ENCODE measurements at places on chromosomes 7 and 10.

- DNase-seq = no peak
Measured at GRCh38 chr7:33395340-33395739, 266.0 kb downstream of the BBS9 start.

GRCh38 chr7:117015258-117016184 lies 62.2 kb downstream of the ST7 start:
- DNase-seq = no peak

DNA sequence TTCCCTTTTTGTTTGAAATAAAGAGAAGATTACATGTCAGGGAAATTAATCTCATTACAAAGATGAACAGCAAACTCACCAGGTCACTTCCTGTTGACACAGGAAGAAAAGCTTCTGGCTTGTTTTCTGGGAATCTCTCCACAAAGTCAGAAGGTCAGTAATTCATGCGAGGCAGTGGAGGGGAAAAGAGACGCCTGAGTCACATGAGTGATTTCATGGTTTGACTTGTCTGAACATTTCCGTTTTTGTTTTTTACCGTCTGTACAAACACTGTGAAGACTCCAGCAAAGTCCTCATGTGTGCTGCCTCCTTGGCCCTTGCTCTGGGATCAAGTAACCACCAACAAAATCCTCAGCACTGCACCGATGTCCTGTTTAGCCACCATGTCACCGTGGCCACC lies 2.5 kb upstream of the HABP2 start:
- DNase-seq = no peak

- no peak for DNase-seq
Measured at GRCh38 chr7:129452589-129453231, 18.5 kb downstream of the STRIP2 start.

DNA sequence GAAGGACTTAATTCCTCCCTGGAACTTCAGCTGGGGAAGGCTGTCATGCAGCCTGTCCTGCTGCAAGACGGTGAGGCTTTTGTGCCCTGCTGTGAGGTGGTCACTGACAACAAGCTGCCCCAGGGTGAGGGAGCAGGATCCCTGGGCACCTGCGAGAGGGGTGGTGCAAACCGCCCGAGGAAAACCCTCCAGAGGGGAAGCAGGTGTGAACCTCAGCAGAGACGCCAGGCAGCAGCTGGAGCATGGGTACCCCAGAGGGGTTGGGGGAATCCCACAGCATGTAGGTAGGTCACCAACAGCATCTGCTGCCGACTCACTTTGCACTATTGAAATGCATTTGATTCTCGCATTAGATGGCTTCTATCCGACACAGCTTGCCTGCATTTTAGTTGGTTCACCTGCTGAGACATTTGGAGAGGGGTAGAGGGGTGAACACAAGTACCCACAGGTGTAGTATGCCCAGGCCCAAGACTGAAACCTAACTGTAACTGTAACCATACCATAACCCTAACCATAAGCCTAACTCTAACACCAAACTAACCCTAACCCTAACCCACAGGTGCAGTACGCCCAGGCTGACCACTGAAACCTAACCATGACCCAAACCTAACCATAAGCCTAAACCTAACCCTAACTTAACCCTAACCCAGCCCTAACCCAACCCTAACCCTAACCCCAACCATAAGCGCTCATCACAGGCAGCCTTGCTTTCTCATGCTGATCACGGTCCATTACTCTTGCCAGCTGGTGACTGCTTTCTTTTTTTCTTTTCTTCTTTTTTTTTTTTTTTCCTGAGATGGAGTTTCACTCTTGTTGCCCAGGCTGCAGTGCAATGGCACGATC lies 85.9 kb downstream of the ELFN1 start:
- no peak for DNase-seq

DNA sequence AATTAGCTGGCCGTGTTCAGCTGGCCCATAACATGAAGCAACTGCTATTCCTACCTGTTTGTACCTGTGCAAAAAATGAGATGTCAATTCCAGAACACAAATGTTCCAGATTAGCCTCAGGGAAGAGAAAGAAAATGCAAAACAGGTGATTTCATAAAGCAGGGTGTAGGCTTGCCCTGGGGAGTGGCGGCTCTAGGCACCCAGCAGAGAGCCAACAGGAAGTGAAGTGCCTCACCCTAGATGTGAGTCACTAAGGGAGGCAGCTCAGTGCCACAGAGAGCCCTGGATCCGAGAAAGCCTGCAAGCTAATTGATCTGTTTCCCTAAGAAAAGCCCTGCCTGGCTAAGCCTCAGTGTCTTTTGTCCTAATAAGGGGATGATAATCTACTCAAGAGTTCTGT lies 240.0 kb downstream of the ARHGAP21 start:
- no peak for DNase-seq

- no peak for DNase-seq
Measured at GRCh38 chr7:33591490-33591889, 313.8 kb upstream of the BMPER start.

DNA sequence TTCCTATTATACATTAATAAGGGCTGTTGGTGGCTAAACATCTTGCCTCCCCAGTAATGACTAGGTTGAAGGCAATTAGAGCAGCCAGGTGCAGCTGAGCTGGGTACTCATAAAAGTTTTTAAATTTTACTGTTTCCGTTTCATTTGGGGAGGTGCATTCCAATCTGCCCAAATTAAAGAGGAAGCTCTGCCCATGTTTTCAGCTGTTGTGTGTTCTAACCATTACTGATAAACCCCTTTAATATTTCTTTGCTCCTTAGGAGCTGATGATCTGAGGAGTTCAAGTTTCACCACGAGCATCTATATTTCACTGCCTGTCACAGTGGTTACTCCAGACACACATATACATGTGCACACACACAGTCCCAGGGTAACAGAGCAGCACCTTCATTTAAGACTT lies 94.4 kb downstream of the JAZF1 start:
- peak; percentile 93 for DNase-seq

- DNase-seq = no peak
Measured at GRCh38 chr7:151459726-151460473, 20.0 kb upstream of the CRYGN start.

GRCh38 chr10:91541481-91541880 lies 91.4 kb downstream of the PPP1R3C start:
- DNase-seq = peak; percentile 17

All from GF-D8 (cell line).